NCI-H1048 (cell line): ENCODE measurements at places on chromosomes 16 and 17.

- no peak for DNase-seq
Measured at GRCh38 chr16:424623-425081, 797 bp upstream of the RAB11FIP3 start.

GRCh38 chr16:89602273-89602951 is 11.0 kb upstream of the DPEP1 start:
- no peak for DNase-seq

DNA sequence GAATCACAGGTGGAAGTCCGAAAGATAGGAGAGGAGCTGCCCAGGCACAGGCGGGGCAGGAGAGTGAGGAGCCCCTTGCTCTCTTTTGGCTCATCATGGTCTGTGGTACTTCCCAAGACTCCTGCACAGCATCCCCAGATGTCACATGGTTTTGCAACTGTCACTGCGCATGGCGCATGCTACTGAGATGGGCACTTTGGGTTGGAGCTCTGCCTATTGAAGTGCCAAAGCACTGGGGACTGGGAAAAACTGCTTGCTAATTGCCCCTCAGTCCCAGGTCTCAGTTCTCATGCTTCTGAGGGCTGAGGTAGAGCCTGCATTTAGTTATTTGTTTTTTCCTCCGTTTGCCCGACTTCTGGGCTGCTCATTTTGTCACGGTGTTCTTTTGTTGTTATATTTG is 156.8 kb upstream of the CDH13 start:
- no peak for DNase-seq

DNA sequence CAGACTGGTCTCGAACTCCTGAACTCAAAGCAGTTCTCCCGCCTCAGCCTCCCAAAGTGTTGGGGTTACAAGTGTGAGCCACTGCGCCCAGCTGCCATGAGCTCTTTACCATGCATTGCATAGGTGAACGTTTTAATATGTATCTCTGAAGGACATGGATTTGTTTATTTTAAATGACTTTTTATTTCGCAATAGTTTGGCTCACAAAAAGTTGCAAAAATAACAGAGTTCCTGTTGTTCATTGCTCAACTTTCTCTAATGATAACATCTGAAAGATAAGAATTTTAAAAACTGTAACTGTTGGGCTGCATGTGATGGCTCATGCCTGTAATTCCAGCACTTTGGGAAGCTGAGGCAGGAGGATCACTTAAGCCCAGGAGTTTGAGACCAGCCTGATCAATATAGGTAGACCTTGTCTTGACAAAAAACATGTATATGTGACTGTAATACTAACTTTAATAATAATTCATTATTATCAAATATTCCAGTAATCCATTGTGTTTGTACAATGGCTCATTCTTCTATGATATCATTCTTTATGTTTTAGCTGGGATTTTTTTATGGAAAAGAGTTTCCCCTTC is 80.1 kb downstream of the ABCC1 start:
- no peak for DNase-seq

DNA sequence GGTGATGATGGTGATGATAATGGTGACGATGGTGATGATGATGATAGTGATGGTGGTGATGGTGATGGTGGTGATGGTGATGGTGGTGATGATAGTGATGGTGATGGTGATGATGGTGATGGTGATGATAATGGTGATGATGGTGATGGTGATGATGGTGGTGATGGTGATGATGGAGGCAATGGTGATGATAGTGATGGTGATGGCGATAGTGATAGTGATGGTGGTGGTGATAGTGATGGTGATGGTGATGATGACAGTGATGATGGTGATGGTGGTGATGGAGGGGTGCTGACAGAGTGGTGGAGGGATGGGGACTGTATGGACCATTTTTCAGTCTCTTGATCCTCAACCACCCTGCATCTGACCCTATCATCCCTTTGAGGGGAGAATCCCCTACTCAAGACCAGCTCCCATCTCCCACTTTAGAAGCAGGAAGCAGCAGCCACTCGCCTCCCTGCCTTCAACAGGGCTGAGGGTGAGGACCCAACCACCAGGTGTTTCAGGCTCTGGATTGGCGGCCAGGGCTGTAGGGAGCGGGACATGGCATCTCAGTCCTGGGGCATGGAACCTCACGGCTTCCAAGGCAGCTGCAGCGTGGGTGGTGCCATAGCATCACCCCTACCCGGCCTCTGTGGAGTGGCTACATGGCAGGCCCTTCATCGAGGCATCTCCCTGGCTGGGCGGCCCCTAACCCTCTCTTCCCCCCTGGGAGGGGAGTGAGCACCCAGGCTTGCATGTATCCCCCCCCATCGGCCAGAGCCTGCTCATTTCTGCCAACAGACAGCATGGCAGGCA is 4.5 kb downstream of the FSCN2 start:
- DNase-seq = no peak

GRCh38 chr17:59300941-59301340 is 30.5 kb upstream of the YPEL2 start:
- DNase-seq = no peak

GRCh38 chr17:59178266-59178985 is 22.9 kb downstream of the PRR11 start:
- no peak for DNase-seq

DNA sequence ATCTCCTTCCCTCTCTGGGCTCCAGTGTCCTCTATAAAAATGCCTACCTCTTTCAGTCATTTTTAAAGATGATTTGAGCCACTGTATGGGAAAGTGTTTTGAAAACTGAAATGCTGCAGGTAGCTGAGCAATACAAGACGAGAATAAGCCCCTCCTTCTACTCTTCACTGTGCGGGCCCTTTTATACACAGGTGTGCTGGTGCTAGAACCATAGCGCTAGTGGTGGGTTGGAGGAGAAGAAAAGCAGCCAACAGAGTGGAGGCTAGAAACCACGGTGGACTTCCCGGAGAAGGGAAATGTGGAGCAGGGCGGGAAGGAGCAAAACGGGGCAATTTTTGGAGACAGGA is 58.2 kb upstream of the DLX4 start:
- no peak for DNase-seq

GRCh38 chr17:19986941-19987861 is 9.6 kb upstream of the AKAP10 start:
- DNase-seq = no peak

GRCh38 chr16:26129997-26130396 is 438.2 kb downstream of the HS3ST4 start:
- no peak for DNase-seq

DNA sequence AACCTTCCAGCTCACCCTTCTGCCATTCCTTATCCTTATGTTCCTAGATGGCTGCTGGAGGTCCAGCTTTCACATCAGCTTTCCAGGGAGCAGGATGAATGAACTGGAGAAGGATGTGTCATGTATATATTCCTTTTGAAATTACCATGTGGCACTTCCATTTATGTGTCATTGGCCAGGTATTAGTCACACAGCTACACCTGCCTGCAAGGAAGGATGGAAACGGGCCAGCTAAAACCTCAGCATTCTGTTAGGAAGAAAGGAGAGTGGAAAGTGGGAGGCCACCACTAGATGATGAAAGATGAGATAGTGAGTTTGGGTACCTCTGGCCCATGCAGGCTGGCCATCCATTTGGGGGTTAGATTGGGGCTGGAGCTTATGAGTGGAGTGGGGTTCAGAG is 67.5 kb downstream of the KSR1 start:
- DNase-seq = no peak

DNA sequence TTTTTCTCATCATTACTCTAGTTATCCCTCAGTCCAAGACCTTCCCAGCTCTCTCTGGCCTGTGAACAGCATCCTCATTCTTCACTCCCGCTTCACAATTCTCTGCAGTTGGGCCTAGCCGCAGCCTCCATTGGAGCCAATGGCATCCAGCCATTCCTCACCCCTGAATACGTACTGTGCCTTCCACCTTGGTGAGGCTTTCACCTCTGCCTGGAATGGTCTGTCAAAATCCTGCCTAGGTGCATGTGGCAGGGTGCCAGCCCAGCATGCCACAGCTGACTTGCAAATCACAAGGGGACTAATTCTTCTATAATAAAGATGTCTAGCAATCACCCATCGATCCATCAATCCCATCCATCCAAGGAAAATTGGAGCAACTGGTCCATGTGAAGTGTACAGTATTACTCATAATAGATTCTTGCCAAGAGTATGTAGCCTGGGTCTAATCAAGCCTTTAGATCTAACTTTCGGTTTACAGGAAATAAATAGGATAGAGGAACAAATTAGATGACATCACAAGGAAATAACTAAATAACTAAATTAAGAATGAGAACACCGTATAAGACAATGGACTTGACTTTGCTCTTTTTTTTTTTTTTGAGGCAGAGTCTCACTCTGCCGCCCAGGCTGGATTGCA is 5.1 kb upstream of the CX3CL1 start:
- DNase-seq = no peak

GRCh38 chr17:50237901-50238300 is 36.4 kb upstream of the TMEM92 start:
- DNase-seq = no peak

GRCh38 chr17:75125984-75126383 is 5.6 kb downstream of the NT5C start:
- no peak for DNase-seq

GRCh38 chr16:24253192-24253591 is 2.9 kb upstream of the CACNG3 start:
- no peak for DNase-seq

DNA sequence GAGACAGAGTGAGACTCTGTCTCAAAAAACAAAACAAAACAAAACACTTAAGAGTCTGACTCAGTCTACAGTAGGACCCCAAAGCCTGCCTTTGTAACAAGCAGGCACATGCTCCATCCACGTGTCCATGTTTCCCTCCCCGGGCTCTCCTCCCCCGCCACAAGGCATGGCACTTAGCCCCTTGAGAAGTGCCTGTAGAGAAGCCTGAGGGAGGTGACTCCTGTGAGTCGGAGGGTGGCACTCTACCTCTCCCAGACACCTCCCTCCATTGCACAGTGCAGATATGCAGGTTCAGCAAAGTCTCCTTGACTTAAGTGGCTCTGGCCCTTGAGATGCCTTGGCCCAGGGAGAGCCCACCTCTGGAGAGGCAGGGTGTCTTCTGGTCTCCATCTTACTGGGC is 6.8 kb downstream of the FHOD1 start:
- no peak for DNase-seq

GRCh38 chr17:17280613-17281549 is at the start of gene COPS3:
Gene COPS3 (minus strand): TSS chr17:17281246. CDS start chr17:17281186, 60 bp downstream.
- peak; percentile 92 for DNase-seq

GRCh38 chr16:24070851-24071250 is 185.3 kb upstream of the CACNG3 start:
- DNase-seq = no peak

DNA sequence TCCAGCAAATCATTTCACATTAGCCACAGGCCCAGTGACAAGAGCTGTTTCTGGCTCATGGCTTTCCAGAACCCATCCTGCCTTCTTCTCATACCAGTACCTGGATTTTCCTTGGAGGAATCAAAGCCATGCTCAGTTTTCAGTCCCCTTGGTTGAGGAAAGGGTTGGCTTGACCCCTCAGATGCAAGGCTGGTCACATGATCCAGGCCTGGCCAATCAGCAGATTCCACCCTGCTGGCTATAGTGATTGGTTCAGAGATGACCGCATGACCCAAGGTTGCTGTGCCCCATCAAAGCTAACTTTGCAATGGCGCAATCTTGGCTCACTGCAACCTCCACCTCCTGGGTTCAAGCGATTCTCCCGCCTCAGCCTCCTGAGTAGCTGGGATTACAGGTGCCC is 45.0 kb downstream of the MMP15 start:
- DNase-seq = no peak

DNA sequence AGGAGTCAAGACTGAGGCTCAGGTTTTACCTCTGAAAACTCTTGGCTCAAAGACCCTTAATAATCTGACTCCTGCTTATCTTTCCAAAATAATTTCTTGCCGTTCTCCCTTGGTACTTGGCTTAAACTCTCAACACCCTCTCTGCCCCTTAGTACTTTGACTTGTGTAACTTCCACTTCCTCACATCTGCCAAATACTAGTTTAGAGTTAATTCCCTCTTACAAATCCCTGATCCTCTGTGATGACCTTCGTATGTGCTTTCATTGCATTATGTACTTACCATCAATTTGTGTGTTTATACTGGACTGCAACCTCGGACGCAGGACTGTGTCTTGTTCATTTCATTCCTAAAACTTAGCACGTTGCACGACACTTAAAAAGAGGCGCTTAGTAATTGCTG is 35.2 kb downstream of the ZNF207 start:
- DNase-seq = no peak

GRCh38 chr16:29806099-29806579 is at the start of gene MAZ:
Gene MAZ (plus strand): TSS chr16:29806529. CDS start chr16:29806702, 173 bp downstream.
- no peak for DNase-seq

DNA sequence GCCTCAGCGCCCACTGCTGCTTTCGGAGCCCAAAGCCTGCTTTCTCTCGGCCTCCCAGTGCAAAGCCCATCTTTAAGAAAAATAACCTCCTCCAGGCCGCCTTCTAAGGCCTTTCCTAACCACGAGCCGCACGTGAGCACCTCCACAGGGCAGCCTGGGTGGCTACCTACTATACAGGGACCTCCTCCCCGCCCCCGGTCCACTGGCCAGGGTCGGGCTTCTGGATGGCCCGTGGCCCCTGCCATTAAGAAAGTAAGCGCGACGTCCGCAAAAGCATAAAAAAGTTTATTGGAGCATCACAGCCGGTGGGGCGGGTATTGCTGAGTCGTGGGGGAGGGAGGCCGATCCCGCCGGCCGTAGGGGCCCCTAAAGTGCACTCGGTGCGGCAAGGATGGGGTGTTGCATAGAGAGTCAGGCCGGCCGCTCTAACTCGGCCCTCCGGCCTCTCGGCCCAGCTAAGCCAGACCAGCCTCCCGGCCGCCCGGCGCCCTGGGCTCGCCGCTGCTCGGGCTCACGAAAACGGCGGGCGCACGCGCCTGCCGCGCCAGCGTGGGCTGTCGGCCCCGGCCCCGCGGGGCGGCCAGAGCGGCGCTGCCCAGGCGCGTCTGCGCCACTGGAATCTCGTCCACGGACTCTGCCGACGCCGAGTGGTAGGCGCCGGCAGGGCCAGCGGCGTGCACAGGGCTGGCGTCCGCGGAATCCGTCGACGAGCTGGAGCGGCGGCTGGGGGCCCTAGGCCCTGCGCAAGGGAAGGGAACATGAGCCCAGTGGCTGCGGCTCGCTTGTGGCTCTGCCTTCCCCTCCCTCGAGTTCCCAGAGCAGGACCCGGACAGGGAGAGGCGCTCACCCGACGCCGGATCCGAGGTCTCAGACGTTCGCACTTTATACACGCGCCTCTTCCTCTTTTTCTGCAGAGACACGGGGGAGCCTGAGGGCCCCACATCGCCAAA is 1.1 kb upstream of the TPPP3 start:
- no peak for DNase-seq

- DNase-seq = no peak
Measured at GRCh38 chr16:85921026-85921425, 22.1 kb downstream of the IRF8 start.

DNA sequence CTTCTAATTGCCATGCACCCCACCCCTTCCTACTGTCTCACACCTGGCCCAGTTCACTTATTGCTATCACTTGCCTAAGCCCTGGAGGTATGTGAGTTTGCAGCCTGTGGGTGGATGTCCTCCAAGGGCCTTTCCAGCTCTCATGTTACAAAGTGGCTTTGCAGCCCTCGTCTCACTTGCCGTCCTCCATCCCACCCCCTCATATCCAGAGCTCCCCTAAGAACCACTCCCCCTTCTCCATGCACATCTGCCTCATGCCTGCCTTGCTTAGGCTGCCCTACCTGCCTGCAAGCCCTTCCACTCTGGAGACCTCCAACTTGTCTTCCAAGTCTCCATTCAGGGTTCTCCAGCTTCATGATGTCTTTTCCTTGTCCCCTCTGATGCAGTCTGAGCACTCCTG is 119.4 kb upstream of the NLRP1 start:
- DNase-seq = no peak

- DNase-seq = no peak
Measured at GRCh38 chr16:89278441-89279240, 61.1 kb downstream of the ZNF778 start.
